ENCODE measurements at places on chromosomes 1 and 21. TPM values are rescaled to one million over a fixed set of nuclear protein-coding genes. Genes with fewer than 3 reads are reported as not detected.

Gene PARS2
- total RNA-seq = 6.0 TPM

Gene TTLL7
- 0.06 TPM for total RNA-seq

Gene SSX2IP
- total RNA-seq = 8.3 TPM

Gene CD1E
- not detected for total RNA-seq

Gene FCGR2B
- total RNA-seq = 0.94 TPM

Gene AGPAT3
- 76.7 TPM for total RNA-seq

Gene PLA2G2C
- not detected for total RNA-seq
